ENCODE measurements at places on chromosomes 7 and 10. TPM values are rescaled to one million over a fixed set of nuclear protein-coding genes. Genes with fewer than 3 reads are reported as not detected.

STEAP1B gene
- not detected for total RNA-seq

DEPP1 gene
- total RNA-seq, result 5.3 TPM

FAM25G gene
- total RNA-seq, result not detected

BLVRA gene
- 48.1 TPM for total RNA-seq

NEUROG3 gene
- not detected for total RNA-seq

EVX1 gene
- total RNA-seq, result not detected

SFTPA1 gene
- total RNA-seq, result not detected

ZNF425 gene
- total RNA-seq, result 1.2 TPM

OR2A12 gene
- not detected for total RNA-seq

FAM149B1 gene
- 11.1 TPM for total RNA-seq
